Kidney epithelial cell (primary cell): ENCODE measurements at places on chromosomes 2 and 18. TPM values are rescaled to one million over a fixed set of nuclear protein-coding genes. Genes with fewer than 3 reads are reported as not detected.

PLGLB1 gene
- 0.38 and 0.62 TPM in 2 replicates for total RNA-seq

GRCh38 chr2:231017231-231017598 lies 20.1 kb upstream of the C2orf72 start:
- no peak for DNase-seq

DNA sequence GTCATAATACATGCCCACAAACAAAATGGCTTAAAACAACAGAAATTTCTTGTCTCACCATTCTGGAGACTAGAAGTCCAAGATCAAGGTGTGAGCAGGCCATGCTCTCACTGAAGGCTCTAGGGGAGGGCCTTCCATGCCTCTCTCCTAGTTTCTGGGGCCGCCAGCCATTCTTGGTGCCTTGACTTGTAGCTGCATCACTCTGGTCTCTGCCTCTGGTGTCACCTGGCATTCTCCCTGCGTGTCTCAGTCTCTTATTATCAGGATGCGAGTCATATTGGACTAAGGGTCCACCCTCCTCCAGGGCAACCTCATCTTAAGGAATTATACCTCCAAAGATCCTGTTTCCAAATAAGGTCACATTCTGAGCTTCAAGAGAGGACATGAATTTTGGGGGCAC lies 76.1 kb downstream of the KCNF1 start:
- no peak for DNase-seq

TNS1 gene
- 54.5 and 70.6 TPM in 2 replicates for total RNA-seq

- no peak for DNase-seq
Observed at GRCh38 chr2:196963961-196964360, 37.5 kb upstream of the PGAP1 start.

SRD5A2 gene
- under 0.01 and 0.17 TPM in 2 replicates for total RNA-seq

- DNase-seq, result no peak
Observed at GRCh38 chr2:26914659-26915310, 55.7 kb upstream of the MAPRE3 start.

ARHGAP28 gene
- total RNA-seq, result 4.6 and 6.0 TPM in 2 replicates

DNA sequence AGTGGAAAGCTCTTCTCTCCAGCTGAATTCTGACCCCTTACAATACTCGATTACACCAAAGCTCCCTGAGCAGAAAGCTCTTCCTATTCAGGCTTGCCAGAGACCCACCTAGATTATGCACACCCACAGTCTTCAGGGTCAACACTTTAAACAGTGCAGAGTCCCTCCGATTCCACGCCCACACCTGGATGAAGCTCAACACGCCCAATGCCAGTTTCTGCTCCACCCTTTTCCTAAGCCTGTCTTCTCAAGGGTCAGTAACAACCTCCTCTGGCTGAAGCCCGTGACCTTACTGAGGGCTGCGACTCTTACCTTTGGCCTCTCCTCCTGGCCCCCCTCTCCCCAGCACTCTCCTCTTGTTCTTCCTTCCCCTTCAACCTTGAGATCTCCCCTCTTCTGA lies 492.0 kb upstream of the SALL3 start:
- no peak for DNase-seq

GRCh38 chr2:204544961-204545860 lies at the start of gene PARD3B:
PARD3B (plus strand) TSS chr2:204545475; CDS start chr2:204546000, 525 bp downstream.
- no peak for DNase-seq

ZNF2 gene
- total RNA-seq, result 5.1 and 6.1 TPM in 2 replicates

DNA sequence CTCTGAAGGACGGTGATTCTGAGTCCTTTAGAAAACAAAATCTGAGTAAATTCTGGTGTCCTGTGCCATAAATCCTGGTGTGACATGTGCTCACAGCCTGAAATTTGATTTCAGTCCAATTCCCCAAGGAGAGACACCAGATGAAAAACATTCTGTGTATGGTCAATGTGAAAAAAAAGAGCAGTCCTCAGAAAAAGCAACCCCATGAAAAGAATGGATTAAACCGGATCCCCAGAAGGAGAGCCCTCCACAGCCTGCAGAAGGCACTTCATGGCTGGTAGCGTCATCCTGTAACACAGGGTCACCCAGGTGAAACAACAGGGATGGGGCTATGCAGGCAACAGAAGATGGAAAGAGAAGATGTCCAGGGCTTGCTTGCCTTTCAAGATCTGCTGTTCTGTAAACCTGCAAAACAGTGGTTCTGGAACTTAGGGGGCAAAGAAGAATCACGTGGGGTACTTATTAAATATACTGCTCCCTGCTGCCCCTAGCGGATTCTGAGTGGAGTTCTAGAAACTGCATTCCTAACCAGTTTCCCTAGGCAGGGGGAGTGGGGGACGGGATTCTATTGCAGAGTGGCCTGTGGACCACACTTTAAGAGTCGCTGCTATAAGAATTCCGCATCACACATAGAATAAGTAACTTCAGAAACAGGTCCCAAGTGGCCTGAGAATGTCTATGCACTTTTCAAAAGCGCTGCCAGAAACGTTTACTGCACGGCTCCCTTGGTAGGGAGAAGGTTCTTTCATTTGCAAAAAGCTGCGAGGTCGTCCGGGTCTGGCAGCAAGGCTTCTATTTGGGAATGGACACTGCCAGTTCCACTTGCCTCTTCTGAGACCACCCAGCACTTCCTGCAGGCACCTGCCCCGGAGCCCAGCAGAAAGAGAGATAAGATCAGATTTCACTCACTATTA lies 118.9 kb upstream of the ARL5A start:
- DNase-seq, result no peak

STK17B gene
- total RNA-seq, result 6.0 and 8.2 TPM in 2 replicates

DNA sequence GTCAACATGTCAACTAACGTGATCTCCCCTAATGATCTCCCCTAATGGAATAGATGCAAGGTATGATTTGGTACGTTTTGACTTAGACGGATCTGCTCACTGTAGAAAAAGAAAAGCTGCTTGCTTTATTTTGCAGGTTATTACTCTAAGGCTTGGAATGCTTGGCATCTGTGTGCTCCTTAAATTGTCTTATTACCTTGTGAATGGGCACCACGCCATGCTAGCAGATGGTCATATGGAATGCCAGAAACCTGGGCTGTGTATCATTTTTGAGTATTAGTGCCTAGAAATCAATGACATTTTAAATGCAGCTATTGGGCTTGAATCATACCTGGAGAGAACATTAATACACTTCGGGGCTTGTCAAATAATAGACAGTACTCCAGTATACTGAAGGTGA lies 16.5 kb upstream of the FIGN start:
- DNase-seq, result no peak

DNA sequence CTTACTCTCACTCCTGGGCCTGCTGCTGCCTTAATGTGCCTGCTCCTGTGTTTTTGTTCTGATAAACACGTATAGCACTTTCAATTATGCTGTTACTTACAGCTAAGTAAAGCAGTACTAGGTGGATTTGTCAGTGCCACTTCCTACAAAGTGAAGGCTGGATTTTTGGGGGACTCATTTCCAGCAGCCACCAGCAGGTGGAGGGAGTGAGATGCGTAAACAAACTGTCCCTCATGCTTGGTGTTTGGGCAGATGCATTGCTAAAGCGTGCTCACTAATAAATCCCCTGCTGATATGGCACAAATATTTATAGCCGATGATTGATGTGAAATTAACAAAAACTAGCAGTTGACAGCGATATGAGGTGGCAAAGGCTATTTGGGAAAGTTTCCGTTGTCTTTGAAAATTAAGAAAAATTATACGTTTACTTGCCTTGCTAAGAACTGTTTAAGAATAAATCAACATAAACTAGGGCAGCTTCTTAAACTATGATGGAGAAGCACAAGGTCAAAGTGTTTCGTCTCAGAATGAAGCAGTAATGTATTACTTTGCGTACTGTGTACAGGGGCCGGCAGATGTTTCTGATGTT lies 101.7 kb downstream of the AGAP1 start:
- no peak for DNase-seq

DNA sequence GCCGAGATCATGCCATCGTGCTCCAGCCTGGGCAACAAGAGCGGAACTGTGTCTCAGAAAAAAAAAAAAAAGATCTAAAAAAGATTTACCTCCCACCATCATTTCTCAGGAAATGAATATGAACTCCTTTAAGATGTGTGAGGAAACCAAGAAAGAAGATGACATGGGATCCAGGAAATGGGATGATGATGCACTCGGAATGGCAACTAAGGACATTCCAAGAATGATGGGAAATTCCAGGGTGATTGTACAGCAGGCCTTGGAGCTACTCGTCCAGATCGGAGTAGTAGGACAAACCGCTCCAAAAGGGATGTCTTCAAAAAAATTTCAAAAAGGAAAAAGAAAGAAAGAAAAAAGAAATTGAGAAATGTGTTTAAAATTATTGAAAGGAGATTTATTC lies 84.9 kb upstream of the PMAIP1 start:
- DNase-seq, result peak; percentile 80

CD207 gene
- total RNA-seq, result not detected in 2 replicates

C1QL2 gene
- not detected in 2 replicates for total RNA-seq

CGREF1 gene
- total RNA-seq, result 1.8 and 2.5 TPM in 2 replicates

ACTG2 gene
- total RNA-seq, result 0.27 and 2.1 TPM in 2 replicates

DNA sequence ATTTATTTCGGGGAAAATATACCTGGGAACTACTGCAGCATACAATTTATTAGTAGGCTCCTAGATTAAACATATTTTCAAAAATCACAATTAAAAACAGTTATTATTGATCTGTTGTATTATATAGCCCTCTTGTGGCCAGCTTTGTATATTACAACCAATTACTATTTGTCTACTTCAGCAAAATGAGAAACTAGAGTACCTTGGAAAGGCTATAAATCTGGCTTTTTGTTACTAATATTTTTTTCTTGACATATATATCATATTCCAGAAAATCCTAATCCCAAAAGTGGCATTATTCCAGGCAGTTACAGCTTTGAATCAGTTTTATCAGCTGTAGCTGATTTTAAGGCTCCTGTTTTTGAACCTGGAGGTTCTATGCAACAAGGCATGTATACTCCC lies 101.2 kb downstream of the UBR3 start:
- peak; percentile 1 for DNase-seq

MLPH gene
- total RNA-seq, result 27.3 and 44.6 TPM in 2 replicates

CYP26B1 gene
- total RNA-seq, result 1.1 and 1.2 TPM in 2 replicates

FAP gene
- total RNA-seq, result 2.8 and 3.6 TPM in 2 replicates

DNA sequence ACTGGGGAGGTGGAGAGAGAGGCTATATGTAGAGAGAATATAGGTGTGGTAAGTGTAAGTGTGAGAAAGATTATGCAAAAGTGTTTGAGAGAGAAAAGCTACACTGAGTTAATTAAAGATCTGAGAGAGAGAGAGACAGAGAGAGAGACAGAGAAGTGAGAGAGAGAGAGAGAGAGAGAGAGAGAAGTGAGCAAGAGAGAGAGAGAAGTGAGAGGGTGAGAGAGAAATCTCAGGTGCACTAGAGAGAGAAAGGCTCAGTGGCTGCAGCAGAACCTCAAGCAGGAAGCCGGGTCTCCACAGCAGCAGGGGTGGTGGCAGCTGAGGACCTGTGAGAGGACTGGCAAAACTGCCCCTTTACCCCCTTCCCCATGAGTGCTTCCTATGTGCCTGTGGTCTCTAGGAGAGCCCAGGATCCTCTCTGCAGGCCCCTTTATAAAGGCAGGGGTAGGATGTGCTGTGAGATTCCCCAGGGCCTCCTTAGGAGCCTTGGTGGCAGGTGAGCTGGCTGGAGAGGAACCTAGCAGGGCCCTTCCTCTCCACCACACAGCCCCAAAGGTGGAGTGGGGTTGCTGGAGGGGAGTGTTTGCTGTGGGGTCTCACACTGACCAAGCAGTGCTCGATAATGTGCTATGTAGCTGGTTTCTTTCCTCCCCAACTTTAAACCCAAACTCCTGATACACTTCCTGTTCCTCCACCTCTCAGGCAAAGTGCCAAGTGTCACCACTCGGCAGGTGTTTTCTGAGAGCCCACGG lies 52.6 kb downstream of the SLC4A5 start:
- no peak for DNase-seq

- no peak for DNase-seq
Observed at GRCh38 chr18:2687390-2688001, 32.0 kb downstream of the SMCHD1 start.

DNA sequence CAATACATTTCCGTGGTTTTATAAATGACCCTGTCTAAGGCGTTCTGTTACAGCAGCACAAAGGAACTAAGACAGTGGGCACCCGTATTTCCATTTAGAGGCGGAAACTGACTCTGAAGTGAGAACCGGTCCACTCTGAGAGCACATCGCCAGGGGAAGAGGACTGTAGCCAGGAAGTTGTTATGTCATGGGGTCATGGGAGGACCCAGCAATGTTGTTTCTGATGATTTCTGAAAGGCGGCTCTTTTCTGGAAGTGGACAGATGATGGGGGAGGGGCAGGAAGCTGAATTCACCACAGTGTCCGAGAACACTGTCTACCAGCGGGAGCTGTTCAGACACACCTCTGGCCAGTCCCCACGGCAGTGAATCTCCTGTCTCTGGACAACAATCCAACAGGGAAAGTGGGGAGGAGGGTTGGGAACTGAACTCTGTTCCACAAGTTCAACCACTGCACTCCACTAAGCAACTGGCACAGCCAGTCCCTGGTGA lies 2.1 kb upstream of the LRRFIP1 start:
- DNase-seq, result no peak

- DNase-seq, result no peak
Observed at GRCh38 chr18:24185805-24186204, 46.9 kb downstream of the CABYR start.

GRCh38 chr2:49845671-49846070 lies 691.4 kb upstream of the FSHR start:
- no peak for DNase-seq

GRCh38 chr18:12394428-12394827 lies 13.3 kb upstream of the PRELID3A start:
- no peak for DNase-seq

ARL6IP6 gene
- 32.0 and 46.8 TPM in 2 replicates for total RNA-seq

MEP1B gene
- total RNA-seq, result not detected in 2 replicates
